ENCODE measurements at places on chromosomes 2 and 18.

- DNase-seq: no peak
Observed at GRCh38 chr18:70636991-70637390, 348.1 kb downstream of the SOCS6 start.

DNA sequence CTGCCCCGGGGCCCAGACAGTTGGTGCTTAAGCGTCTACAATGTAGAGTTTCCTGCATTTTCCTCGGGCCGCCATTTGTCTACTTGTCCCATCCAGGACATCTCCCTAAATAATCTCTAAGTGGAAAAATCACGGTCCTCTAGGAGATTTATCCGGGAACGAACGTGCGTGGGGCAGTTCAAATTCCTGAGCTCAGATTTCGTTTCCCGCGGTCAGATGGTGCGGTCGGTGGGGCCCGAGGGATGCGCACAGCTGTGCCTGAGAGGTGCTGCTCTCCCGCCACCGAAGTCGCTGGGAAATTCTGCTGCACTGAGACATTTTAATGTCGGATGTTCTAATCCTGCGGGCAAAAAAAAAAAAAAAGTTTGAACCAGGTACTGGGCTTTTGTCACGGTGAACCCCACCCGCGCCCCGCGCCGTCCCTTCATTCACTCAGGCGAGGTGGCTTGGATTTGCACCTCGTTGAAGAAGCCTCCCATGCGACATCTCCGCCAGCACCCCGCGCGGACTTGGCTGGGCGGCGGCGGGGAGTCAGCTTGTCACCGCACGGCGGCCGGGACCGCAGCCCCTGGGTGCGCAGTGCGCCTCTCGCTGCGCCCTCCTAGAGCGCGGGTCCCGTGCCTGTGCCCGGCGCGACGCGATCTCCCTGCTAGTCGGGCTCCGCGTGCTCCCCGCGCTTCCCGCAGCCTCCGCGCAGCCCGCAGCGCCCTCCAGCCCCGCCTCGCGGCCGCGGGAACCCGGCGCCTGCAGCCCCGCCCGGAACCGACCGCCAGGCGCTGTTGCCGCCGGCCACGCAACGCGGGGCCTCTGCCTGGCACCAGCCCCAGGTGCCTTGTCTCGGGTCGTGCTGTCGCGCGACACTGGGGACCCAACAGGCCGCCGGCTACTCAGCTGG, 191.9 kb upstream of the TCF4 start:
- peak; percentile 40 for DNase-seq

- DNase-seq: no peak
Observed at GRCh38 chr18:3499501-3499900, 49.5 kb downstream of the TGIF1 start.

DNA sequence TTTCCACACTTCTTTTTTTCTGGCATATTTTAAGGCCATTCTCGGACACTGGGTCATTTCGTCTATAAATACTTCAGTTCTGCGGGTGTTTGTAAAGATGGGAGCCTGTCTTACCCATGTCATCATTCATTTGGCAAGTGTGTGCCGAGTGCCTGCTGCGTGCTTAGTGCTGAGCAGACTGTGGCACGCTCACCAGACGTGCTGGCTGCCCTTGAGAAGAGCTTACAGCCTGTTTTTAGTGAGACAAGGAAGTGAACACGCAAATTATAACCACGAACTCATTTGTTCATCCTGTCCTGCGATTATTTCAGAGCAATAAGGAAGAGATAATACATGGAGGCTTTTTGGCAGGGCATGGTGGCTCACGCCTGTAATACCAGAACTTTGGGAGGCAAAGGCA, 10.4 kb upstream of the STON1 start:
- no peak for DNase-seq

GRCh38 chr2:78068808-78069207, 546.6 kb upstream of the LRRTM4 start:
- DNase-seq: no peak

DNA sequence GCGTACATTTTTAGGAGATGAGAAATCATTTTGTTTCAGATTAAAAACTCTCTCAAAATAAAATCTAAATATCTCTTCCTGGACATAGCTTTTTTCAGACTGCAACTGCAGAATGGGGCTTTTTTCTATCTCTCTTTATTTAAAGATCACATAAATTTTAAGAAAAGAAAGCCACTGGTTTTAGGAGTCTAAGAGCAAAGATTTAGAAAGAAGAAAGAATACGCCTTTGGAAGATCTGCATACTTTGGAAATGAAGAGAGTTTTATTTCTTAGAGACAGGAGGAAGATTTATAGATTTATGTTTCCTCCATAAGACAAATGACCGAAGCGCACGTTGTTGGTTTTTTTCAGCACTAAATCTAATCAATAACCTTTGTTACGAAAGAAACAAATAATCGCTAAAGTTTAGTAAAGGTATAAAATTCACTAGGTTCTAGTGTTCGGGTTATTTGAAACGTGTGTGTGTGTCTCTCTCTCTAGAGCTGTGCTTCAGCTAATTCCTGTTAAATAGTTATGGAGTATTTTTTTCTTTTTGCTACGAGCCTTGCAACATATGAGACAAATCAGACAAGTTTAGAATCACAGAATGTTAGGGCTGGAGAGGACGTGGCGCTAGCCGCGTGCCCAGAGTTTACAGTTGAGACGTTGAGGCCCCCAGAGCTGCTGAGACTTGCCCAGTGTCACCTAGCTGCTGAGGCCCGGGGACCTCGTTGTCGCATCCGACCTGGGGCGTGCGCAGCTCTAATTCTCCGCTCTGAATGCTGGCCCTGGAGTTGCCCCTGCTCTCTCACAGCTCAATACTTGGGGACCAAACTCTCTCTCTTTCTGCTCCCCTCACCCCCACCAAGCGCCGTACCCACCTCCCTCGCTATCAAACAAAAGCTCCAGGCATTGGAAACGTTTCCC, 69.9 kb downstream of the CTAGE1 start:
- no peak for DNase-seq

DNA sequence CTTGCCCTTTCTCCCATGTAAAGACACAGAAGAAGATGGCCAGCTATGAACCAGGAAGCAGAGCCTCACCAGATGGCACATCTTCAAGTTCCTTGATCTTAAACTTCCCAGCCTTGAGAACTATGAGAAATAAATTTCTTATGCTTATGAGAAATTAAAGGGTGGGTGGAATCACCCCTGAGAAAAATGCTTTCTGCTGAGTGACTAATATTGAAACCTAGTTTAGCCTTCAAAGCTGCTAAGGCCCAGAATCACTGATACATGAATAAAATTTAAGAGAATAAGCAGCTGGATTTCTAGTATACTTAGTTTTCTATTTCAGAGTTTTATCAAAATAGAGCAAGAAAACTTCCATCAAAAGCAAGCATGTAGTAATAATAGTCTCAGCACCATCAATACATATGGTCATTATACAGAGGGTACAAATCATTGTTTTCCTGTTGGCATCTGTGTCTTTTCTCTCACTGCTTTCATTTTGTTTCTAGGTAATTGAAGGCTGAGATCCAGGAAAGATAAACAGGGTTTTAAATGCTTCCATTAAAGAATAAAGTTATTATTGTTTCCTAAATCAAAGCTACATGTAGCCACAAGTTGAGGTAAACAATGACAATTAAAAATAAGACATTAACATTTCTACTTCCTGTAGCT, 53.3 kb upstream of the COL5A2 start:
- DNase-seq: no peak

GRCh38 chr18:78731016-78731397, 248.6 kb upstream of the SALL3 start:
- DNase-seq: no peak

DNA sequence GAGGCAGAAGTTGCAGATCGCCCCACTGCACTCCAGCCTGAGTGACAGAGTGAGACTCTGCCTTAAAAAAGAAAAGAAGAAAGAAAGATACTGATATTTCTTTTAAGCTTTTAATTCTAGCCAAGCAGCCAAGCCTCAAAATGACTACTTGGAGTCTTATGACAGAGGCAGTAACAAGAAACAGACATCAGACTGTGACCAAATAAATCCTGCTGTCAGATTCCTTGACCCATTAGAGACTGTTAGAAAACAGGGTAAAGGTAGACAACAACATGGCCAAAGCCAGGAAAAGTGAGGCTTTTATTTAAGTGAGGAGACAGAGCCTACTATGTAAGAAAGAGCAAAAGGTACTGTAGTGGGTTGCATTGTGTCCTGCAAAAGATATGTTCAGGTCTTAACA, 83.4 kb upstream of the NARS1 start:
- DNase-seq: no peak

- DNase-seq: no peak
Observed at GRCh38 chr2:29544917-29545316, 376.5 kb downstream of the ALK start.

DNA sequence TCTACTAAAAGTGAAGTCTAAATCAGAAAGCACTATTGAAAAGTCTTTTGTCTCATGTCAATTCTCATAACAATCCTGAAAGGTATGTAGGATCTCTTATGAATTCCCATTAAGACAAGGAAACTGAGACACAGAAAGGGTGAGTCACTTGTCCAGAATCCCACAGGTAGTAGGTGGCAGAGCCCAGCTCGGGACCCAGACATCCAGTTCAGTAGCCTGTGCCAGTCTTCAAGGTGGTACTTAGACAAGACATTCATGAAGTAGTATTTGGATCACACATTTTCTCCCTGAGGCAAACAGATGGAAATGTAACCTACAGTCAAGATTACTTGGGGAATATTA, 14.8 kb upstream of the PARD3B start:
- DNase-seq: no peak

DNA sequence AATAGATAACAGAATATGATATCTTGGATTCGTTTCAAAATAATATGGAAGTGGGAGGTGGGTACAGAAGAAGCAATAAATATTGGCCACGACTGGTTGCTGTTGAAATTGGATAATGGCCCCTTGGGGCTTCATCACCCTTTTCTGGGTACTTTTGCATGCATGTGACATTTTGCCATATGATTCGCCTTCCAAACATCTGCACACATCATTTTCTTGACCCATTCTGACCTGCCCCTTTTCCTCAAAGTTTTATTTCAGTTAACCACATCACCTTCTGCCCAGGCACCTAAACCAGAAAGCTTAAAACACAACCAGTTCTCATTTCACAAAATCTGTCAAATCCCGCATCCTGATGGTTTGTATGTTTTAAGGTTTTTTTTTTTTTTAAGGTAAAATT, 116.7 kb upstream of the AGAP1 start:
- DNase-seq: no peak

DNA sequence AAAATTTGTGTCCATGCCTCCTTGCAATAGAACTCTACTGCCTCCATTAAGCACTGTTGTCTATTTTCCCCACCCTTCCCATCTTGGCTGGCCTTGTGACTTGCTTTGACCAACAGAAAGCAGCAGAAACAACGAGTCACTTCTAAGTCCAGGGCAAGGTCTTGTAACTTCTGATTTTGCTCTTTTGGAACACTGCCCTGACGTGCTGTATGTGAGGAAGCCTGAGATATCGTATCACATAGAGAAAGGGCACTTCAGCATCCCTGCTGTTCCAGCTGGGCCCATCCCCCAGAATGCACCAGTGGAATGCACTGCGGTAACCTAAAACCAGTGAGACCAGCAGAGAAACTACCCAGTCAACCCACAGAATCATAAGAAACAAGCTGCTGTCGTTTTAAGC, 28.1 kb downstream of the NCKAP1 start:
- no peak for DNase-seq

GRCh38 chr2:10547663-10548376, 99.7 kb upstream of the ODC1 start:
- DNase-seq: no peak

DNA sequence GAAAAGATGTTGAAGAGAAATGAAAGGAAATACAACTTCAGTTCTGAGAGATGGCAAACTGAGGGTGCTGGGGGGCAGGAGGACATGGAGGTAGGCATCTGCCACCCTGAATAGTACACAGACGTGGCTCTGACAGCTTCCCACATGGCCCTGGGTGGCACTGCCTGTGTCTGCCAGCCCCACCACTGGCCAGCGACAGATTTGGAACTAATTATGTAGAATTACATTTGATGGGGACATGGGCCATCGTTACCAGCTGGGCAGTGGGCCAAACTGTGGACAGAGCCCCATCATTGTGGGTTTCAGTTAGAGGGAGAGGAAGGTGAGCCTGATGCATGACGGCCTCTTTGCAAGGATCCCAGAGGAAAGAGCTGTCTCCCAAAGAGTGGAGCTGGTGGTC, 216.0 kb upstream of the HAAO start:
- no peak for DNase-seq

DNA sequence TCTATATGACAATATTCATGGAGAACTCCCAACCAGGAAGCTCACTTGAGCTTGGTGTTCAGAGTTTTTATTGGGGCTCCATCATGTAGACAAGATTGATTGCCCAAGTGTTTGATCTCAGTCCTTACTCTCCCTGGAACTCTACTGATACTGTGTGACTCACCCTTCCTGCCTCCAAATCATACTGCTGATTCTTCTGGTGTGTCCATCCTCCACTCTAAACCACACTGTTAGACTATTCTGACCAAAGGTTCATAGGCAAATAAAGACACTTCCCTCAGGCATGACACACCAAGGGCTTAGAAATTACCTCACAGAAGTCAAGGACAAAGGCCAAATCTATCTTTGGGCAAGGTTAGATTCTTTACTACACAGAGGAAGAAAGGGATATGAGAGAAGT, 107.9 kb upstream of the CDH20 start:
- DNase-seq: no peak

GRCh38 chr2:99480390-99480789, 9.4 kb downstream of the REV1 start:
- no peak for DNase-seq

DNA sequence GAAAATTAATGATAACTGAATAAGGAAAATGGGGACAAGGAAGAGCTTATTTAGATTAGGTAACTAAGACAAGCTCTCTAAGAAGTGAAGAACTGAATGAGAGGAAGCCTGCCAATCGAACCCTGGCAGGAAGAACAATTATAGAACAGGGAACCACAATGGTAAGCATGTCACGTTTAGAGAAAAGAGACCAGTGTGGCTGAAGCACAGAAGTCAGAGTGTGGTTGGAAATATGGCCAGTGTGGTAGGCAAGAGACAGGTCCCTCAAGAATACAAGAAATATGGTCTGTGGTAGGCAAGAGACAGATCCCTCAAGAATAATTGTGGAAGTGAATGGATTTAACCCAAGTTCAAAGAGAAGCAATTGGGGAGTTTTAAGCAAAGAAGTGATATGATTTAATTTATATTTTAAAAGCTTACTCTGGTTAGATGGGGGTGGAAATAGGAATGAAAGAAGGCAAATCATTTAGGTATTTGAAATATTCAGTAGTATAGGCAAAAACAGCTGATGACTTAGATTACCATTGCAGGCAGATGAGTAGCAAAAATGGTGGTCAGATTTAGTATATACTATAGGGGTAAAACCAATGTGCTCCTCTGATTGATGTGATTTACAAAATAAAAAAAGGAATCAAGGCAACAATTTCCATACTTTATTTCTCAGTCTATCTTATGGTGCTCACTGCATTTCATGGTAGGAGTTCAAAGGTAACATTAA, 38.8 kb upstream of the ERMN start:
- no peak for DNase-seq

- DNase-seq: no peak
Observed at GRCh38 chr18:41569867-41570266, 385.2 kb upstream of the PIK3C3 start.

- DNase-seq: no peak
Observed at GRCh38 chr2:118309946-118310680, 221.8 kb downstream of the INSIG2 start.

- no peak for DNase-seq
Observed at GRCh38 chr2:1091895-1092585, 141.4 kb downstream of the SNTG2 start.
